Transverse colon (tissue), 4 donors: ENCODE measurements at places on chromosomes 4 and X.

DNA sequence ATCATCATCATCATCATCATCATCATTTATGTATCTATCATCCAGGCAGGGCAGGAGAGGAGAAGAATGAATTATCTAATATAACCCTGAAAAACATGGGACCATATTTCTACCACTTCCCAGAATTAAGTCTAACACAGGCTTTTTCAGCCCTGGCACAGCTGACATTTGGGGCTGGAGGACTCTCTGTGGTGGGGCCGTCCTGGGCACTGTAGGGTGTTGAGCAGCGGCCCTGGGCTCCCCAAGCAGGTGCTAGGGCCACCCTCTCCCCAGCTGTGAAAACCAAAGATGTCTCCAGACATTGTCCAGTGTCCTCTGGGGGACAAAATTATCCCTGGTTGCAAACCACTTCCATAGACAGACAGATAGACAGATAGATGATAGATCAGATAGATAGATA lies 288.4 kb downstream of the CRLF2 start:
- no peaks in the 10 kb centered on the region for H3K36me3 ChIP-seq
- H3K27ac ChIP-seq: no peak overlapping the region
- no peaks in the 10 kb centered on the region for H3K4me1 ChIP-seq
- no peaks in the 10 kb centered on the region for H3K27me3 ChIP-seq

DNA sequence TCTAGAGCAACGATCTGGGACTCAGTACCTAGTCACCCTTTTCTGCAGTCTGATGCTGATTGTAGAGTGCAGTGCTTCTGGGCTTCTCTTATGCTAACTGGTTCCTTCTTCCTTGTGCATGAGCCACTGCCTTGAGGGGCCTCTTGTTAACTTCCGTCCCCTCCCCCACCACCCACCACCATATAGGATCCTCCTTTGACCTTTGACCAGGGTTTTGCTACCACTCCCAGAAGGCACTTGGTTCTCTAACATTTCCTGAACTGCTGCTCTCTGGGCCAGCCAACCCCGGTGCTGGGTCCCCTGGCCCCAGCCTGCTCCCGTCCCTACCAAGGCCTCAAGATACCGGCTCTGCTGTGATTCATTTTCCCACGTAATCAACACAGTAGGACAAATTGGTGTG lies 104.6 kb upstream of the KLF3 start:
- no peak overlapping the region for H3K27ac ChIP-seq
- H3K4me1 ChIP-seq: no peaks in the 10 kb centered on the region
- no peak for DNase-seq
- H3K4me3 ChIP-seq: no peak overlapping the region
- H3K27me3 ChIP-seq: no peaks in the 10 kb centered on the region
- no peaks in the 10 kb centered on the region for H3K36me3 ChIP-seq

GRCh38 chr4:152415980-152416379 lies 119.9 kb downstream of the FBXW7 start:
- H3K27ac ChIP-seq: no peak overlapping the region
- no peaks in the 10 kb centered on the region for H3K36me3 ChIP-seq
- no peaks in the 10 kb centered on the region for H3K27me3 ChIP-seq
- DNase-seq: no peak

- no peak overlapping the region for H3K4me3 ChIP-seq
- no peaks in the 10 kb centered on the region for H3K36me3 ChIP-seq
- H3K4me1 ChIP-seq: no peaks in the 10 kb centered on the region
Measured at GRCh38 chr4:119697887-119698393, 69.3 kb upstream of the PDE5A start.

- no peak overlapping the region for H3K27ac ChIP-seq
- no peaks in the 10 kb centered on the region for H3K4me1 ChIP-seq
- DNase-seq: no peak
- H3K27me3 ChIP-seq: no peaks in the 10 kb centered on the region
- no peaks in the 10 kb centered on the region for H3K36me3 ChIP-seq
Measured at GRCh38 chrX:21638311-21638710, 19.8 kb downstream of the KLHL34 start.

DNA sequence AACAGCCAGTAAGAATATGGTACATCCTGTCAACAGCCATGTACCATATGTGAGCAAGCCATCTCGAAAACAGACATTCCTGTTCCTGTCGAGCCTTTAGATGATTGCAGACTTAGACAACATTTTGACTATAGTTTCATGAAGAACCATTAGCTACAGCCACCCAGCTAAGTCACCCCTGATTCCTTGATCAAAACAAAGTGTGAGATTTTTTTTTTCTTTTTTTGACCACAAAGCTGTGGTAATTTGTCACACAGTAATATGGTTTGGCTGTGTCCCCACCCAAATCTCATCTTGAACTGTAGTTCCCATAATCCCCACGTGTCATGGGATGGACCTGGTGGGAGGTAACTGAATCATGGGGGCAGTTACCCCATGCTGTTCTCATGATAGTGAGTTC lies 15.2 kb upstream of the HADH start:
- no peak overlapping the region for H3K27ac ChIP-seq
- no peak overlapping the region for H3K4me3 ChIP-seq
- H3K27me3 ChIP-seq: no peaks in the 10 kb centered on the region
- H3K36me3 ChIP-seq: no peaks in the 10 kb centered on the region
- H3K4me1 ChIP-seq: no peaks in the 10 kb centered on the region

- no peak overlapping the region for H3K27ac ChIP-seq
- no peaks in the 10 kb centered on the region for H3K4me1 ChIP-seq
- H3K27me3 ChIP-seq: no peaks in the 10 kb centered on the region
- no peaks in the 10 kb centered on the region for H3K36me3 ChIP-seq
Measured at GRCh38 chr4:89939546-89939945, 44.9 kb downstream of the MMRN1 start.

DNA sequence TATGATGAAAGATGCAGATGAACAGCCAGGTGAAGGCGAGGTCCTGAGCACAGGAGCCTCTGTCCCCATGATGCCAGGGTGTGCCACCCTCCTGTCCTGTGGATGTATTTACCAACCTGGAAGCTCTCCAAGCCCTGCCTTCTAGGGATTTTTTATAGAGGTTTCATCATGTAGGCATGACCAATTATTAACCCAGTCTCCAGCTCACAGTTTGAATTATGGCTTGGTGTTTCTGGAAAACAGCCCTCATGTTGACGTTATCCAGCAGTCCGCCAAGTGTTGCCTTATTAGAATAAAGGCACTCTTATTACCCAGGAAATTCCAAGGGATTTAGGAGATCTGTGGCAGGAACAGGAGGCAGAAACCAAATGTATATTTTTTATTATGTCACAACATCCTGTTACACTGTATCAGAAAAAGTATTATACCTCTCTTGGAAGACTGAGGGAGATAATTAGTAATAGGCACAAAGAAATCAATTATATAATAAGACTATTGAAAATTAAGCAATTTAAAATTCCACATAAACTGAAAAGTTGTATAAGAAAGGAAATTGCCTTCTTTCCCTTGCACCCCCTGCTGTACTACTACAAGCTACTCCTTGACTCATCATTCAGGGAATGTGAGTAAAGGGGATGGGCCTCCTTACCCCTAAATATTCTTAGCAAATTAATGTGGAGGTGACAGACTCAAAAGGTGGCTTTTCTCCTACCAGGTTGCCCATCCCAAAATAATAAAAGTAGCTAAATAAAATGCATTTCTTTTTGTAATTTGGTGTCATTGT lies 129.6 kb downstream of the ZNF330 start:
- no peak overlapping the region for H3K4me3 ChIP-seq
- H3K36me3 ChIP-seq: no peaks in the 10 kb centered on the region
- H3K27me3 ChIP-seq: no peaks in the 10 kb centered on the region
- peaks cover 11% of the 10 kb centered on the region for H3K4me1 ChIP-seq
- peak; percentile 82 for DNase-seq

DNA sequence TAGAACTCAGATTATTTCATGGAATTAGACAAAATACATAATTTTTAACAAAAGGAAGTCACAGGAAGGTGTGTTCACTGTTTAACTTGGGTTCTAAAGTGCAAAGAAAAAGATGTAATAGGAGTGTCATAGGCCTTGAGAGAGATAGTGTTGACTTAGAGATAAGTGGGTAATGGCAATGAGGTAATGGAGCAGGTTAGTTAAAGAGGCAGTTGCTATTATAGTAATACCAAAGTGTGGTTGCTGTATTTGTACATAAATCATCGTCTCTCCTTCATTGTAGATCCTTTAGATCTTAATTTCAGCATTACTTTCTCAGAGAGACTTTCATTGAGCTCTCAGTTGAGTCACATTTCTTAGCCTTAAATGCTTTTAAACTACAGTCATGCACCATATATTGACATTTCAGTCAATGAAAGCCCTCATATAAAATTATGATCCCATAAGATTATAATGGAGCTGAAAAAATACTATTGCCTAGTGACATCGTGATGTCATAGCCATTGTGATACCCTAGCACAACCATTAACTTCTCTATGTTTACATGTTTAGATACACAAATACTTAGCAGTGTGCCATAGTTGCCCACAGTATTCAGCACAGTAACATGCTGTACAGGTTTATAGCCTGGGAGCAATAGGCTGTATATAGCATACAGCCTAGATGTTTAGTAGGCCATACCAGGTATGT lies 245.4 kb downstream of the ADGRL3 start:
- DNase-seq: no peak
- no peaks in the 10 kb centered on the region for H3K36me3 ChIP-seq
- no peak overlapping the region for H3K4me3 ChIP-seq
- H3K27me3 ChIP-seq: no peaks in the 10 kb centered on the region
- no peaks in the 10 kb centered on the region for H3K4me1 ChIP-seq

GRCh38 chr4:107600436-107600835 lies 119.6 kb downstream of the PAPSS1 start:
- peaks cover 5% of the 10 kb centered on the region for H3K4me1 ChIP-seq
- DNase-seq: no peak
- no peak overlapping the region for H3K4me3 ChIP-seq
- no peak overlapping the region for H3K27ac ChIP-seq

- no peaks in the 10 kb centered on the region for H3K27me3 ChIP-seq
- H3K4me3 ChIP-seq: no peak overlapping the region
- no peaks in the 10 kb centered on the region for H3K4me1 ChIP-seq
- no peak for DNase-seq
- H3K27ac ChIP-seq: no peak overlapping the region
Measured at GRCh38 chr4:82200046-82200445, 173.7 kb downstream of the HNRNPD start.
